ENCODE measurements at places on chromosomes 12 and 14. TPM values are rescaled to one million over a fixed set of nuclear protein-coding genes. Genes with fewer than 3 reads are reported as not detected.

DNA sequence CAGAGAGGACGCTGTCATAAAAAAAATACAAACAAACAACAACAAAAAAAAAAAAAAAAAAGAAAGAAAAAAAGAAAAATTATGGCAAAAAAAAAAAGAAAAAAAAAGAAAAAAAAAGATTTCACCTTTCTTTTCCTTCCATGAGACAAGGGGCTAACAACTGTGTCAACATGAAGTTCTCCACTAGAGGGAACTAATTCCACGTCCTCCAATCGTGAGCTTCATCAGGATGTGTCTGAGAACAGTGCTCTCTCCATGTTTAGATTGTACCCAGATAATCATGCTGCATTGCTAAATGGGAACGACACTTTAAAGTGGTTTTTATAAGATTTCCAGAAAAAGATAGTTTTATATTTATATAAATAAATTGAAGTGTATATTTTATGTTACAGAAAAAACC is 96.2 kb upstream of the PTPRB start:
- DNase-seq, result peak; percentile 86

The C12orf43 gene
- total RNA-seq, result 11.7 TPM

GRCh38 chr12:15717940-15718567 is 71.1 kb downstream of the EPS8 start:
- DNase-seq, result no peak

DNA sequence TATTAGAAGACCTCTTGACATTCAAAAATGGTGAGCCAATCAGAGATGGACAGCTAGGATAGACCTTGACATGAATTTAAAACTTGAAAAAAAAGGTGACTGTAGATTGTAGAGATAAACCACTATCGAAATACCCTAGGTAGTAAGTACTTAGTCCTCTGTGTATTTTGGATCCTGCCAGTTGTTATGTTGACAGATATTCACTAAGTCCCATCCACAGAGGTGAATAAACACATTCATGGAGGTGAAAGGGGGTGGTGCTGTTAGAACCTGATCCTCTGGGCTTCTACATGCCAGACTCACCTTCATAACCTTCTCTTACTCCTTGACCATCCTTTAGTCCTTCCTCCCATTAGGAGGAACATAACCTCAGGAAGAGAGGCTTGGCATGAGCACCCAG is 72.3 kb downstream of the OTX2 start:
- DNase-seq, result no peak

DNA sequence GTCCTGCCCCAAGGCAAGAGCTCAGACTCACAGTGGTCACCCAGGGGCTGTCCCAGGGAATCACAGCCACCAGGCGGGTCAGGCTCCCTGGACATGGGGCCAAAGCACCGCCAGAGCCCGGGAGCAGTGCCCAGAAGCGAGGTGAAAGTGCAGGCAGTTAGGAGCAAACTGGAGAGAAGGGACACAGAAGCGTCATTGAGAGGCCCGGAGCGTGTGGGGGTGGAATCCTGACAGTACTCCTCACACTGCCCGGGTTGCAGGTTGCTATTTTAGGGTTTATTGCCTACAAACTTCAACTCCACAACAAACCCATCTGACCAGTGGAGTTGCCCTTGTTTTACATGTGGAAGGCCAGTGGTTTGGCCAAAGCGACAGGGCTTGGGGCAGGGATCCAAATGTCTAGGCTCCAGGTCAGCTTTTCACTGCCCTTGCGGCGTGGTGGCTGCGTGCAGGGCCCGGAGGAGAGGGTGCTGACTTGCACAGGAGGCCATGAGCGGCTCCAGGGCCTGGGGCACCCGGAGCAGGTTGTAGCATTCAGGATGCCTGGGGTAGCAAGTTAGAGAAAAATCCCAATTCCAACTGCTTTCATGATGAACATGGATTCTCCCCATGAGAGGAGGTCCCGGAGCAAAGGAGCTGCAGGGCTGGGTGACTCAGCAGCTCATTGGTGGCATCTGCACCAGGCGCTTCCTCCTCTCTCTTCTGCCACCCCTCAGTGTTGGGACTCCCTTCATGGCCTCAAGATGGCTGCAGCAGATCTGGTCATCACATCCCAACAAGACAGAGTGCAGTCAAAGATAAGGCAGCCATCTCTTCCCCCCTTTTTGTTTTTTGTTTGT is 112.3 kb upstream of the NCOR2 start:
- DNase-seq, result no peak

GRCh38 chr12:13390918-13391317 is 194.4 kb downstream of the EMP1 start:
- no peak for DNase-seq

GRCh38 chr12:89016970-89017778 is 335.1 kb downstream of the DUSP6 start:
- peak; percentile 27 for DNase-seq

DNA sequence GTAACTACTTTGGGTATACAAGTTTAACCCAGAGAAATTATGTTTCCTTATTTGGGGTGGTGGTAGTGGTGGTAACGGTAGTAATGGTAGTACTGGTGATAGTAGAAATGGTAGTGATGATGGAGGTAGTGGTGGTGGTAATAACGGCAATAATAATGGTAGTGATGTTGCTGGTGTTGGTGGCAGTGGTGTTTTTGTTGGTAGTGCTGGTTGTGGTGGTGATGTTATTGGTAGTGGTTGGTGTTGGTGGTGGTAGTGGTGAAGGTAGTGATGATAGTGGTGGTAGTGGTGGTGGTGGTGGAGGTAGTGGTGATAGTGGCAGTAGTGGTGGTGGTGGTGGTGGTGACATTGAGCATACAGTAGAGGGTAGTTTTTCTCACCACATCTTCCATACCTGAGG is 95.6 kb downstream of the TMEM30B start:
- no peak for DNase-seq

The IL26 gene
- not detected for total RNA-seq

DNA sequence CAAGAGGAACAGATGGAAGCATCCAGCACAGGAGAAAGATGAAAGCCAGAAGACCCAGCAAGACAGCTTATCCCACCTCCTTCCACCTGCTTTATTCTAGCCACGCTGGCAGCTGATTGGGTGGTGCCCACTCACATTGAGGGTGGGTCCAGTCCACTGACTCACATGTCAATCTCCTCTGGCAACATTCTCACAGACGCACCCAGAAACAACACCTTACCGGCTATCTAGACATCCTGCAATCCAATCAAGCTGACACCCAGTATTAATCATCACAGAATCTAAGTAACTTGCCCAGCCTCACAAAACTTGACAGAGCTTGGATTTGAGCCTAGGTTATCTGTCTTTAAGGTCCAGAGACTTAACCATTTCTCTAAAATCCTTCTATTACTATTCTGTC is 208.9 kb downstream of the PAH start:
- DNase-seq, result no peak

DNA sequence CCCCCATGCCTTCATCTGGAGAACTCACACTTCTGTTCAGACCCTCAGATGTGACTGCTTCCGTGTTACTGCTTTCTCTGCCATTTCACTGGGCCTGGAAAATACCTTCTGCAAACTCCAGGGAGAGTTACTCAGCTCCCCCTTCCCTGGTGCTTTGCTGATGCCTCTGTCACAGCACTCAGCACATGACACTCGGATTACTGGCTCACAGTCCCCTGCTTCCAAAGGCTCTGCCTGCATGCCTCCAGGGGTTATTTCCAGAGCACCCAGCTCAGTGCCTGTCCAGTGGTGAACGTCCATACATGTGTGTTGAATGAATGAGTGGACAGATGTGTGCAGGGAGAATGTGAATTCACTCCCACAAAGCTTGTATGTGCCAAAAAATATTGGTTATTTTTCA is 237.2 kb upstream of the FKBP4 start:
- DNase-seq, result no peak

- DNase-seq, result no peak
Observed at GRCh38 chr12:16323010-16323409, 24.4 kb upstream of the MGST1 start.

The POU6F1 gene
- 12.4 TPM for total RNA-seq

- peak; percentile 50 for DNase-seq
Observed at GRCh38 chr14:95885866-95886265, 9.2 kb downstream of the TUNAR start.

- DNase-seq, result no peak
Observed at GRCh38 chr14:55245657-55246268, 25.5 kb upstream of the FBXO34 start.

- no peak for DNase-seq
Observed at GRCh38 chr14:52059649-52060048, 9.2 kb downstream of the NID2 start.

The NPAS3 gene
- total RNA-seq, result 76.7 TPM

DNA sequence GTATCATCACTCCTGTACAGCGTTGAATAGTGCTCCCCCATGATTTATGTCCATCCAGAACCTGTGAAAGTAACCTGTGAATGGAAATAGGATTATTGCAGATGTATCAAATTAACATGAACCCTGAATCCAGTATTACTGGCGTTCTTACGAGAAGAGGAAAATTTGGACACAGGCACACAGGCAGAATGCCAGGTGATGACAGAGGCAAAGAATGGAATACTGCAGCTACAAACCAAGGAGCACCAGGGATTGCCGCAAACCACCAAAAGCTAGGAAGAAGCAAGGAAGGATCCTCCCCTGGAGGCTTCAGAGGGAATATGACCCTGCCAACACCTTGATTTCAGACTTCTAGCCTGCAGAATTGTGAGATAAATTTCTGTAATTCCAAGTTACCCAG is 113.5 kb upstream of the EGLN3 start:
- DNase-seq, result peak; percentile 17

DNA sequence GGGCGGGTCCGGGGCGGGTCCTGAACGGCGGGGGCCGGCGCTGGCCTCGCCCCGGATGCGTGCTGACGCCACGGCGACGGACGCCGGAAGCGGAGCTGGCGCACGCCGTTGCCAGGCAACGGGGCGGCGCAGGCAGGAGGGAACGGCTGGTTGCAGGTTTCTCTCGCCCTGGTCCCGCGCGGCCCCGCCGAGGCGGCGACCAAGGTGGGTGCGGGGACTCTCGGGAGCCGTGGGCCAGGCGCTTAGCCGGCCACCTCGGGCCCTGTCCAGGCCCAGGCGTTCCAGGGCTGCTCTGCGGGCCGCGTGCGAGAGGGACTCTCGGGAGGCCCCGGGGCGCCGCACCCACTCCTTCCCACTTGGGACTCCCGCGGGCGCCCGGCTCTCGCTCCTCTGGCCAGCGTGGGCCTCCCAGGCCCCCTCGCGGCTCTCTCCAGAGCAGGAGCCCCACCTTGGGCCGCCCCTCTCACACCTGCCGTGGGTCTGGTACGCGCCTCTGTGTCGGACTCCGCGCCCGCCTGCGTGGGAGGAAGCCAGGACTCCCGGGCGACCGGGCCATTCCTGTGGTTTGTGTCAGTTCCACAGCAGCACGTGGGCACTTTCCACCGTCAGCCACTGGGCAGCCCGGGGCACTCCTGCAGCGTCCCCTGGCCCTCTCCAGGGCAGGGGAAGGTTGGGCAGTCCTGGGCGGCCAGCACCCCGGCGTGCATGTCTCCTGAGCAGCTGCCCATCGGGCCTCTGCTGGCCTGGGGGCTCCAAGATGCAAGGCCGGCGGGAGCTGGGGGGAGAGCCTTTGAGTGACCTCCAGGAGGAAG is at the start of gene CLBA1:
CLBA1 (plus strand) TSS at position 114 of the 812 bp plus-strand sequence; CDS start at position 758, 644 bp downstream.
- peak; percentile 99 for DNase-seq

The SLC39A2 gene
- total RNA-seq, result not detected

DNA sequence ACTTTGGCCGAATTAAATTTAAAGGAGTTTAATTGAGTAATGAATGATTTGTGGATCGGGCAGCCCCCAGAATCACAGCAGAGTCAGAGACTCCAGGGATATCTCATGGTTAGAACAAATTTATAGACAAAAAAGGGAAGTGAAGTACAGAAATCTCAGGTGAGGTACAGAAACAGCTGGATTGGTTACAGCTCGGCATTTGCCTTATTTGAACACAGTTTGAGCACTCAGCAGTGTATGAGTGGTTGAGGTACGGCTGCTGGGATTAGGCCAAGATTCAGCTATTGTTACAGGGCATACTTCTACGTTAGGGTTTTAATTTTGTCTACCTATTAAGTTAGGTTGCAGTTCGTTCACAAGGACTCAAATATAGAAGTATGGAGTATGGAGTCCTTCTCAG is 23.3 kb downstream of the CCDC38 start:
- no peak for DNase-seq

DNA sequence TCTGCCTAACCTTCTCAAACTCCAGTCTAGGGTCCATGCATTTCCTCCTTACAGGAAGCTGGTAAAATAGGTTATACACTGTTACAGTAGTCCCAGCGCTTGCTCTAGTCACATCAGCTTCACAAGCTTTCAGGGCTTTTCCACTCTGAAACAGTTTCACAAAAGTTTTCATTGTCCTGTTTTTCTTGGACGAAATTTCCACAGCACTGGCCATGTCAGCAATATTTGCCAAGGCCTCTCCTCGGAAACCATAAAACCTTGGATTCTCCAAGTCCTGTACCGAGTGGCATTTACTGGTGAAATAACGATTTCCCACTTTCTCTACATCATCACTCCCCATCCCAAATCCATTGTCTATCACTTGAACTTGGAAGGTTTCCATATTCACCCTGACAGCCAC is 2.1 kb downstream of the MLH3 start:
- DNase-seq, result no peak

The RD3L gene
- total RNA-seq, result not detected

- no peak for DNase-seq
Observed at GRCh38 chr14:100348253-100348729, 25.2 kb downstream of the SLC25A47 start.

The DEGS2 gene
- 2.0 TPM for total RNA-seq

DNA sequence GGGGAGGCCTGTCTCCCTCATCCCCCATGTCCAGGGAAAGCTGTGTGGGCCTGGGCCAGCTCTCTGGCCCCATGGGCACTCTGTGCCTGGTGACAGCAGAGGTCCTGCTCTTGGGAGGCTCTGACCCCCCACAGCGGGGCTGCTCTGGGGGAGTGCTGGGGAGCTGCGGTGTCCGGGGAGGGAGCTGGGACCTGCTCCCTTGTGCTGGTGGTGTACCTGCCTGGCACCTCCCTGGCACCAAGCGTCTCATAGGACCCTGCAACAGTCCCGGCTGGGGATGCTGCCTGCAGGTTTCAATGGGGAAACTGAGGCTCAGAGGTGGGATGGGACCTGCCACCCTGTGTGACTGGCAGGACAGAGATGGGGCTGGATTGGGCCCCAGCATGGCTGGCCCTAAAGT is 111.3 kb downstream of the KIF26A start:
- DNase-seq, result no peak

The APOF gene
- total RNA-seq, result not detected

DNA sequence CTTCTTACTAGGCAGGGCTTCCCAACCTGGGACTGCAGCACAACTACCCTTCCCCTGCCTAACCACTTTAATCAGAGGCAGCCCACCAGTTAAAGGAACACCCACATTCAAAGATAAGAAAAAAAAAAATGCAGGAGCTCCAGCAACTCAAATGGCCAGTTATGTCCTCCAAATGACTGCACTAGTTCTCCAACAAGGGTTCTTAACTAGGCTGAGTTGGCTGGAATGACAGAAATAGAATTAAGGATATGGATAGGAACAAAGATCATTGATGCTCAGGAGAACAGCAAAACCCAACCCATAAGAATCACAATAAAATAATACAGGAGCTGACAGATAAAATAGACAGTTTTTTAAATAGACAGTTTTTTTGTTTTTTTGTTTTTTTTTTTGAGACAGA is 154.2 kb downstream of the PLCZ1 start:
- no peak for DNase-seq

The IFT81 gene
- total RNA-seq, result 49.3 TPM

The VRK1 gene
- 34.8 TPM for total RNA-seq

The CLEC1B gene
- not detected for total RNA-seq

GRCh38 chr12:7934091-7934888 is 1.7 kb downstream of the SLC2A3 start:
- DNase-seq, result no peak

Measured in cerebellum (tissue), 4 donors.